ENCODE measurements at places on chromosomes 6 and 20. TPM values are rescaled to one million over a fixed set of nuclear protein-coding genes. Genes with fewer than 3 reads are reported as not detected.

- no peaks in the 10 kb centered on the region for H3K36me3 ChIP-seq
- no peak overlapping the region for H3K4me3 ChIP-seq
- DNase-seq, result no peak
- H3K4me1 ChIP-seq, result no peaks in the 10 kb centered on the region
Measured at GRCh38 chr6:144544266-144544830, 259.2 kb downstream of the UTRN start.

DNA sequence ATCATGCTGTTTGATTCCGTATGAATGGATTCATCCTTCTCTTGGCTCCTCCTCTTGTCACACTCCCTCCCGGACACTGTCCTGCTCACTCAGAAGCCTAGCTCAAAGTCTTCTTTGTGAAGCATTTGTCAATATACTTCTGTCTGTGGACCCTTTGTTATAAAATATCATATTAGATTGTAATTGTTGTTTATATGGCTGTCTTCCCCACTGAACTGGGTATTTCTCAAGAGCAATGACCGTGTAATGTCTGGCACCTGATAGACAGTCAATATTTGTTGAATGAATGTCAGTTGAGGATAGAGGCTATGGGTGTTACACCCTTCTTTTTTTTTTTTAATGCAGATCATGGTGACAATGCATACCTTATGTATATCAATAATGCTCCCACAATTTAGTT is 335.3 kb downstream of the SOX4 start:
- H3K4me1 ChIP-seq, result no peaks in the 10 kb centered on the region
- no peak overlapping the region for H3K27ac ChIP-seq
- DNase-seq, result no peak
- no peaks in the 10 kb centered on the region for H3K36me3 ChIP-seq
- no peak overlapping the region for H3K4me3 ChIP-seq
- no peaks in the 10 kb centered on the region for H3K27me3 ChIP-seq

- no peaks in the 10 kb centered on the region for H3K36me3 ChIP-seq
- no peak for DNase-seq
- no peaks in the 10 kb centered on the region for H3K4me1 ChIP-seq
- H3K27ac ChIP-seq, result no peak overlapping the region
- H3K27me3 ChIP-seq, result no peaks in the 10 kb centered on the region
Measured at GRCh38 chr20:18678549-18679419, 90.9 kb downstream of the DTD1 start.

- H3K27me3 ChIP-seq, result no peaks in the 10 kb centered on the region
- no peak overlapping the region for H3K27ac ChIP-seq
- H3K36me3 ChIP-seq, result no peaks in the 10 kb centered on the region
- DNase-seq, result peak; percentile 40
Measured at GRCh38 chr20:8853805-8854338, 215.0 kb upstream of the PLCB4 start.

- no peaks in the 10 kb centered on the region for H3K36me3 ChIP-seq
- no peaks in the 10 kb centered on the region for H3K4me1 ChIP-seq
- H3K4me3 ChIP-seq, result no peak overlapping the region
- no peak overlapping the region for H3K27ac ChIP-seq
- no peaks in the 10 kb centered on the region for H3K27me3 ChIP-seq
Measured at GRCh38 chr20:7499201-7499600, 441.1 kb downstream of the HAO1 start.

DNA sequence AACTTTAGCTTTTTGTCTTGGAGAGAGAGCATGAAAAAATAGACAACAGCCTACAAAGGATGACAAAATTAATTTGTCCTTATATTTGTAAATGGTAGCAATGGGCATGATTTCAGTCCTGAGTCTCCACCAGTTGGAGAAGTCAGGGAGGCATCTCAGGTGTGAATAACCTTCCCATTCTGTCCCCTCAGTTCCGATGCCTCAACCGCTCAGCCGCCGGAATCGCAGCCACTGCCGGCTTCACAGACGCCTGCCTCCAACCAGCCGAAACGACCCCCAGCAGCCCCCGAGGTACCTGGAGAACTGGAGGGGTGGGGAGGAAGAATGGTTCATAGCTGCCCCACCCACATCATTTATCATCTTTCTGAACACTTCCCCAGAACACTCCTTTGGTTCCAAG is 3.6 kb downstream of the PRRC2A start:
- peaks cover 76% of the 10 kb centered on the region for H3K36me3 ChIP-seq
- no peak for DNase-seq
- H3K27me3 ChIP-seq, result no peaks in the 10 kb centered on the region
- no peak overlapping the region for H3K4me3 ChIP-seq

DNA sequence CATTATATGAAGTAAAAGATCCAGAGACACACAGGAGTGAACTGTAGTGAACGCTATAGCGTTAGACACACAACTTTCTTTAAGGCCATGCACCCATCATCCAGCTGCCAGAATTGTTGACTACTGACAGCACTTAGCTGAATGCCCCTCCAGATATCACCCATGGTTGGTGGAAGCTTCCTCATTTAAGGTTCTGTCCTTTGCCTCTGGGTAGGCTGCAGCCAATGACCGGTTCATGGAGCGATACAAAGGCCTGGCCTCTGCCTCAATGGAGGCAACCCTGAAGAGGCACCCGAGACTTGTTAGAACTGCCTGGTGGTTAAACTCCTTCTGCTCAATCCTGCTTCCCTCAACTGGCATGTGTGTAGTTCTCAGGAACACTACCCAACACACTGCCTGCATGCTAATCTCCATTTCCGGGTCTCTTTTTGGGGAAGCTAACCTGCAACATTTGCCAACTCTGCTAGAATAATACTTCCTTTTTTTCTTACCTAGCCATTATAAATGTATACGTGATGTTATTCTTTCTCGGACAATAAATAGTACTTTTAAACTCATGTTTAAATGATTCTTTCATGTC is 49.8 kb upstream of the THEMIS start:
- no peaks in the 10 kb centered on the region for H3K27me3 ChIP-seq
- H3K4me1 ChIP-seq, result no peaks in the 10 kb centered on the region
- no peaks in the 10 kb centered on the region for H3K36me3 ChIP-seq

DNA sequence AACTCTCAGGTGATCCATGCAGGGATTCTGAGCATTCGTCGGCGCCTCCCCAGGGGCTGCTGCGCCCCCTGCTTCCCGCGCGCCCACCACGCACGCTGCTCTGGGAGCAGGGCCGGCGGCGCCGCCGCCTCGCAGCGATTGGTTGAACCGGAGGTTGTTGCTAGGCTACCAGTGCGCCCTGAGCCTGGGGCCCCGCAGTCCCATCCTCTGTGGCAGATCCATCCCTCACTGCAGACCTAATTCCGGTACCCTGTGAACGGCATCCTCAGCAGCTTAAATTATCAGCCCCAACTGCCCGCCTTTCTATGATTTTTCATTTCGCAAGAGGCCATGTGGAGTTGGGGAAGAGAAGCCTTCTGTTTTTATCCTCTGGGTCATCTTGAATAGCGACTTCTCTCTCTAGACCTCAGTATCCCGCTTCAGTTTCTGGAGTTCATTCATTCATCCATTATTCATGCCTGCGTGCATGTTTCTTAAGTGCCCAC is 15.4 kb downstream of the PNPLA1 start:
- no peaks in the 10 kb centered on the region for H3K27me3 ChIP-seq
- H3K36me3 ChIP-seq, result no peaks in the 10 kb centered on the region
- DNase-seq, result no peak
- no peak overlapping the region for H3K27ac ChIP-seq

GRCh38 chr6:14428269-14428668 is 310.7 kb downstream of the CD83 start:
- H3K27me3 ChIP-seq, result no peaks in the 10 kb centered on the region
- H3K36me3 ChIP-seq, result no peaks in the 10 kb centered on the region
- no peak overlapping the region for H3K27ac ChIP-seq
- no peaks in the 10 kb centered on the region for H3K4me1 ChIP-seq

DNA sequence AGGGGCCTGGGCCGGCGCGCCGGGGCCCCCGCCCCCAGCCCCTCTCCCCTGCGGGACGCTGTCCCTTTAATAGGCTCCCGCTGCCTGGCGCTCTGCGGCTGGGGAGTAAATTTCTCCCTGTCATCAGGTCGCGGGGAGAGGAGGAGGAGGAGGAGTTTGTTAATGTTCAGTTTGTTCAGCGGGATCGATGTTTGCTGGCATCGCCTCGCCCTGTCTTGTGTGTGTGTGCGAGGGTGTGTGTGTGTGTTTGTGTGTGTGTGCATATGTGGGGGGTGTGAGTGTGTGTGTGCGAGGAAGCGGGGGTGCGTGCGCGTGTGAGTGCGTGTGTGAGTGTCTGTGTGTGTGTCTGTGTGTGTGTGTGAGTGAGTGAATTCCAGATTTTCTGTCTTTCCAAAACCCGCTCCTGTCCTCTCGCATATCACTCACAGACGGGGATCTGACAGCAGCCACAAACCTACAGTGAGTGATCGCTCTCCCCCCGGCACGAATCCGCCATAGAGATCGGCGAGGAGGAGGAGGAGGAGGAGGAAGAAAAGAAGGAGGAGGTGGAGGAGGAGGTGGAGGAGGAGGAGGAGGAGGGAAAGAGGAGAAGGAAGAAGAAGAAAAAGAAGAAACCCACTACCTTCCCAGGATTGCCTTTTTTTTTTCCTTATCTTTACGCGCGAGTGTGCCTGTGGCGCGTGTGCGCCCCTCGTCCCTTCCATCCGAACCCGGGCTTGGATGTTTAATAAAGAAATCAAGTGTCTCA is at the start of gene TSHZ2:
TSHZ2 (plus strand) TSS at position 169 of the 748 bp plus-strand sequence. CDS start 936 bp downstream, outside the sequence.
- H3K36me3 ChIP-seq, result no peaks in the 10 kb centered on the region
- H3K4me3 ChIP-seq, result no peak within 1 kb of the TSS
- H3K27me3 ChIP-seq, result no peaks in the 10 kb centered on the region
- DNase-seq, result no peak
- H3K4me1 ChIP-seq, result no peaks in the 10 kb centered on the region
- no peak within 1 kb of the TSS for H3K27ac ChIP-seq

- H3K4me1 ChIP-seq, result peaks cover 38% of the 10 kb centered on the region
- no peak for DNase-seq
- H3K4me3 ChIP-seq, result no peak overlapping the region
- H3K27ac ChIP-seq, result no peak overlapping the region
Measured at GRCh38 chr6:158660333-158660754, 10.5 kb downstream of the SYTL3 start.

GRCh38 chr6:113347436-113347835 is 509.7 kb upstream of the MARCKS start:
- no peak overlapping the region for H3K4me3 ChIP-seq
- peaks cover 8% of the 10 kb centered on the region for H3K4me1 ChIP-seq
- no peaks in the 10 kb centered on the region for H3K36me3 ChIP-seq
- no peak for DNase-seq

DNA sequence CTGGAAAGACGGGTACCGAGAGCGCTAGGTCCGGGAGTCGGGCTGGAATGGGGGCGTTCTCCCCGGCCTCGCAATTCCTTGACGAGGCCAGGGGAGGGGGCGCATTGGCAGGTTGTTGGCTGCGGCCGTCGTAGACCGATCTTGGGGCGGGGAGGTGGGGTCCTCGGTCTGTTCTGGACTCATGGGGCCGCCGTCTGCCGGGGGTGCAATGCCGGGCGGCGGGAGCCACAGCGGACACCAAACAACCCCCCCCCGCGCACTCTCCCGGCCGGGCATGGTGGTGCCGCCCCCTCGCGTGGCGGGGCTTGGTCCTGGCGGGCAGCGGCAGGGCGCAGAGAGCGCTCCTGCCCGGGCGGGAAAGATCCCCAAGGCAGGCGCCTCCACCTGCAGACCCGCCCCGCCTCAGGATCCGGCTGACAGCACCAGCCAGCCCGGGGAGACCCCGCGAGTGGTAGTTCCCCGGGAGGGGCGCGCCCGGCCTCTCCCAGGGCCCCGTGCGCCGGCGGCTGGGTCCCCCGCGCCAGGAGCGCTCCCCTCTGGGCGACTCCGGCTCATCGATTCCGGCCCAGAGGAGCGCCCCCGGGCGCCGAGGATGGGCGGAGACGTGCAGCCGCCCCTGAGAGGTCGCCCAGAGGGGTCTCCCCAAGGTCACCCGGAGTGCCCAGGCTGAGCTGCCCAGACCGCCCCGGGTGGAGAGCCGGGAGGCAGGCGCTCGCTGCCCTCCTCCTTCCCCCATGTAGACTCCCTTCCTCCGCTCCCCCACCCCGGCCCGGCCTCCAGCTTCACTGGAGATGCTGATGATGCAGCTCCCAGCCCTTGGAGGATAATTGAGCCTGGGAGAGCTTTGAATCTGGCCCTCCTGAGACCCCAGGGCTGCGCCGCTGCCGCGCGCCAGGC is 709 bp downstream of the PPP1R16B start:
- H3K4me3 ChIP-seq, result no peak overlapping the region
- no peaks in the 10 kb centered on the region for H3K4me1 ChIP-seq
- H3K36me3 ChIP-seq, result no peaks in the 10 kb centered on the region

DNA sequence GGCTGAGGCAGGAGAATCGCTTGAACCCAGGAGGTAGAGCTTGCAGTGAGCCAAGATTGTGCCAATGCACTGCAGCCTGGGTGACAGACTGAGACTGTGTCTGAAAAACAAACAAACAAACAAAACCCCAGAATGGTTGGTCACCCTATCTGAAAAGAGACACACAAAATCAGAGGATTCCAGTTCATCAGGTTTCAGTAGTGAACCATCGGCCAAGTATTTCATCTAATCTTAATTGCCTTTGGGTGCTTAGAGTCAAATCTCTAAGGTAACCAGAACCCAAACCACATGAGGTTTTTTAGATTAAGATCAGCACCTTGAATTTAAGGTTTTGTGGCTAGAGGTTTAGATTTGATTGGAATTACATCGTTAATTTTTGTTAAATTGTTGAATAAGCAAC is 8.3 kb upstream of the ZBTB2 start:
- H3K36me3 ChIP-seq, result 0 out of 2 replicates have a peak, but pooled peaks cover 7% of the 10 kb centered on the region
- H3K4me3 ChIP-seq, result no peak overlapping the region
- peaks cover 82% of the 10 kb centered on the region for H3K4me1 ChIP-seq
- H3K27me3 ChIP-seq, result no peaks in the 10 kb centered on the region
- no peak for DNase-seq

- H3K27me3 ChIP-seq, result no peaks in the 10 kb centered on the region
- H3K4me1 ChIP-seq, result peaks cover 57% of the 10 kb centered on the region
- peak overlapping the region; percentile 12 for H3K27ac ChIP-seq
- peak overlapping the region; percentile 33 for H3K4me3 ChIP-seq
- H3K36me3 ChIP-seq, result no peaks in the 10 kb centered on the region
Measured at GRCh38 chr20:25233016-25233772, 14.7 kb upstream of the PYGB start.

- no peaks in the 10 kb centered on the region for H3K36me3 ChIP-seq
- no peak overlapping the region for H3K4me3 ChIP-seq
- H3K27ac ChIP-seq, result no peak overlapping the region
- DNase-seq, result no peak
- H3K27me3 ChIP-seq, result peaks cover 4% of the 10 kb centered on the region
Measured at GRCh38 chr6:29566856-29567255, 7.3 kb upstream of the UBD start.

- H3K4me1 ChIP-seq, result peaks cover 23% of the 10 kb centered on the region
- no peaks in the 10 kb centered on the region for H3K27me3 ChIP-seq
- no peak overlapping the region for H3K27ac ChIP-seq
- no peak for DNase-seq
- no peaks in the 10 kb centered on the region for H3K36me3 ChIP-seq
- H3K4me3 ChIP-seq, result no peak overlapping the region
Measured at GRCh38 chr20:11448554-11448953, 469.1 kb upstream of the BTBD3 start.

FLRT3 gene
- total RNA-seq, result 1.5 TPM

FAM162B gene
- not detected for total RNA-seq

PRDM13 gene
- total RNA-seq, result not detected

ARMC2 gene
- 3.6 TPM for total RNA-seq

TGM2 gene
- total RNA-seq, result 6.1 TPM

CYP21A2 gene
- 1.4 TPM for total RNA-seq

COL10A1 gene
- total RNA-seq, result not detected

Measured in HCT116 (cell line).